ENCODE measurements at places on chromosomes 13 and 19.

DNA sequence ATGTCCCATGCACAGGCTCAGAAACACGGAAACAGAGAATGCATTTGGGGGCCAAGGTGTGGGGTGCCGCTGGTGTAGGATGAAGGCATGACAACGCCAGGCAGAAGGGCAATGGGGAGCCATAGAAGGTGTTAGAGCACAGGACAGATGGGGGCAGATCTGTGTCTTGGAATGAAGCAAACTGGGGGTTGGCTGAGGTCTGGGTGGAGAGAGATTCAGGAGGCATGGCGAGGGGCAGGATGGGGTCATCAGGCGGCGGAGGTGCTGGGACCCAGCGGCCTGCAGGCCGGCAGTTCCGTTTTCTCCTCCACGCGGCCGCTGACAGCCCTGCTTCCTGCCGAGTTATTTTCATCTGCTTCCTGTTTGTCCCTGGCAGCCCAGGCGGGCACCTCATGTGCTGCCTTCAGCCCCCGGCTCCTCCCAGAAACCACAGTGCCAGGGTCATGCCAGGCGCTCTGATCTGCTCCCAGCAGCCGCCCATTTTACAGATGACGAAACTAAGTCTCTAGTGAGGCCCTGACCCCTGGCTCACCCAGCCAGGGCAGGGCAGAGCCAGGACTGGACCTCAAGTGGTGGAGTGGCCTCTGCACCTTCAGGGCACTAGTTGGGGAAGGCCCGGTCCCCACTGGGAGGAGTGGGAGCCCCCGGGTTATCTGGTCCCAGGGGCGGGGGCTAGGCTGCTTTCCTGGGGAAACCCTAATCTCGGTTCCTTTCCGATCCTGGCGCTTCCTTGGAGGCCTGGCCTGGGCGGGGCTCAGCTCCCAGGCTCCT is 2.2 kb downstream of the ARHGAP45 start:
- DNase-seq = no peak

- DNase-seq = no peak
These were observed 44.1 kb downstream of the KCTD15 start for GRCh38 chr19:33840783-33841182.

- no peak for DNase-seq
These were observed 10.4 kb upstream of the PLA2G4C start for GRCh38 chr19:48121066-48121465.

GRCh38 chr19:54439174-54439851 is 9.7 kb upstream of the LENG8 start:
- DNase-seq = no peak

- DNase-seq = no peak
These were observed 46.4 kb downstream of the VWA8 start for GRCh38 chr13:41914552-41914951.

DNA sequence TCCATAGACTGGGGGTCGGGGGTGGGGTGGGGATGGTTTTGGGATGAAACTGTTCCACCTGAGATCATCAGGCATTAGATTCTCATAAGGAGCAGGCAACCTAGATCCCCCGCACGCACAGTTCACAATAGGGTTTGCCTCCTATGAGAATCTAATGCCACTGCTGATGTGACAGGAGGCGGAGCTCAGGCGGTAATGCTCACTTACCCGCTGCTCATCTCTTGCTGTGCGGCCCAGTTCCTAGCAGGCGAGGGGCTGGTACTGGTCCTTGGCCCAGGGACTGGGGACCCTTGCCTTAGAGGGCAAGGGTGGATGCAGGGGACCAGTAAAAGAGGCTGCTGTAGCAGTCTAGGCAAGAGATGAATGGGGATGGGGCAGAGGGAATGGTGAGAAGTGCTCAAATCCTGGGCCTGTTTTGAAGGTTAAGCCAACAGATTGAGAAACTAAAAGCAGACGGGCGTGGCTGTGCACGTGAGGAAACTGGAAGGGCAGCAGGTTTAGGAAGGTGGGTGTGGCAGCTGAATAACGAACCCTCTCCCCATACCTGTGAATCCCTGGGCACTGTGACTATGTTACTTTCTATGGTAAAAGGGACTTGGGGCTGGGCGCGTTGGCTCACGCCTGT is 1.5 kb upstream of the ERICH4 start:
- no peak for DNase-seq

DNA sequence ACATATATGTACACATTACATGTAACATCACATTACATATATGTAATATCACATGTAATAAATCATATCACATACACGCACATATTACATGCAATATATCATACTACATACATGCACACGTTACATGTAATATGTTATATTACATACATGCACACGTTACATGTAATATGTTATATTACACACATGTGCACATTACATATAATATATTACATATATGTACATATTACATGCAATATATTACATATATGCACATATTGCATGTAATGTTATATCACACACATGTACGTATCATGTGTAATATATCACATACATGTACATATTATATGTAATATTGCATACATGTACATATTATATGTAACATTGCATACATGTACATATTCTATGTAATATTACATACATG is 77.6 kb downstream of the GADD45B start:
- DNase-seq = no peak

GRCh38 chr13:114015969-114016295 is 42.1 kb upstream of the C13orf46 start:
- no peak for DNase-seq

- no peak for DNase-seq
These were observed 136.9 kb downstream of the USP12 start for GRCh38 chr13:27034678-27035111.

GRCh38 chr13:107138486-107138885 is 570.5 kb upstream of the ARGLU1 start:
- DNase-seq = peak; percentile 1

GRCh38 chr13:110042253-110042950 is 256.0 kb upstream of the IRS2 start:
- DNase-seq = no peak

- no peak for DNase-seq
These were observed 61.7 kb downstream of the COLGALT1 start for GRCh38 chr19:17616961-17617806.

DNA sequence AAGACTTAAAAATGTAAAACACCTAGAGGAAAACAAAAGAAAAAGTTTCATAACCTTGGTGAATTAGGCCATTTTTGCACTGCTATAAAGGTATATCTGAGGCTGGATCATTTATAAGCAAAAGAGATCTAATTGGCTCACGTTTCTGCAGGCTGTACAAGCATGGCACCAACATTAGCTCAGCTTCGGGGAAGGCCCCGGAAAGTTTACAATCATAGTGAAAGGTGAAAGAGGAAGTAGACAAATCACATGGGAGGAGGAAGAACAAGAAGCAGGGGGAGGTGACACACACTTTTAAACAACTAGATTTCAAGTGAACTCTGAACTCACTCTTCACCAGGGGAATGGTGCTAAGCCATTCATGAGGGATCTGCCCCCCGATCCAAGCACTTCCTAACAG is 1358.5 kb upstream of the PCDH9 start:
- no peak for DNase-seq

DNA sequence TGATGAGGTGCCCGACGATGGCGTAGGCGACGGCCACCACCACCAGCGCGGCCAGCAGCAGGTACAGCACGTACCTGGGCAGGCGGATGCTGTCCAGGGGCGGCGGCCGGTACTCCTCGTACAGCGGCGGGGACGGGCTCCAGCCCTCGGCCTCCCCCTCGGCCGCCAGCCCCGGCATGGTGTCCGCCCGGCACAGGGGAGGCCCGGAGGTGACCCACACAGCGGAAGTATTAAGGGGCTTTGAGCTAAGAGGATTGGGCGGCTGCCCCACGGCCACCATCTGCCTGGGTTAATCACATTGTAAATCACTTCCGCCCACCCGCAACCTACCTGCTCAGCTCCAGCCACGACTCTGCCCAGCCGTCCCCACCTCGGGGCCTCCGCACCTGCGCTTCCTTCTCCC is at the start of gene SMIM44:
TSS of gene SMIM44 (minus strand) at position 216 of the 403 bp plus-strand sequence. CDS start at position 178, 38 bp downstream.
- DNase-seq = no peak

- DNase-seq = no peak
These were observed 5.4 kb downstream of the TM9SF2 start for GRCh38 chr13:99506634-99507033.

DNA sequence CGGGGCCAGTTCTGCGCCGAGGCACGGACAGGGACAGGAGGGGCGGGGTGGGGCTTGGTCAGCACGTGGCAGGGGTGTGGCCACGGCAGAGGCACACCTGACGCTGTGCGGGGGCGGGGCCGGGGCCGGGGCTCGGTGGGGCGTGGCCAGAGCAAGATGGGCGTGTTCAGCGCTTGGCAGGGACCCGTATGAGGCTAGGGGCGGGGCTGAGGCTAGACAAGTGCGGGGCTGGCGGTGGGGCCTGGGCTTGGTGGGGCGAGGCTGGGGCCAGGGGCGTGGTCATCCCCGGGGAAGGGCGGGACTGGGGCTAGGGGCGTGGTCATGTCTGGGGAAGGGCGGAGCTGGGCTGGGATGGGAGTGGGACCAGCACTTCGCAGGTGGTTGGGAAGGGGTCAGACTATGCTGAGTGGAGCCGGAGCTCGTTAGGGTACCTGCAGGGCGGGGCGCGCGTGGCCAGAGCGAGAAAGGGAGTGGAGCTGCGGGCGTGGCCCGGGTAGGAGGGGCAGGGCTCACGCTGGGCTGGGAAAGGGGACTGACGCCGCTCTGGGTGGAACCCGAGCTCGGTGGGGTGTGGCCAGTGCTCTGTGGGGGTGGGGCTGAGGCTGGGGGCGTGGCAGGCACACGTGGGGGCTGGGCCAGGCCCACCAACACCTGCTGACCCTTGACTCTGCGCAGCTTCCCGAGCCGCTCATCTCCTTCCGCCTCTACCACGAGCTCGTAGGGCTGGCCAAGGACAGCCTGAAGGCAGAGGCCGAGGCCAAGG is 12.8 kb downstream of the POLR2E start:
- no peak for DNase-seq

DNA sequence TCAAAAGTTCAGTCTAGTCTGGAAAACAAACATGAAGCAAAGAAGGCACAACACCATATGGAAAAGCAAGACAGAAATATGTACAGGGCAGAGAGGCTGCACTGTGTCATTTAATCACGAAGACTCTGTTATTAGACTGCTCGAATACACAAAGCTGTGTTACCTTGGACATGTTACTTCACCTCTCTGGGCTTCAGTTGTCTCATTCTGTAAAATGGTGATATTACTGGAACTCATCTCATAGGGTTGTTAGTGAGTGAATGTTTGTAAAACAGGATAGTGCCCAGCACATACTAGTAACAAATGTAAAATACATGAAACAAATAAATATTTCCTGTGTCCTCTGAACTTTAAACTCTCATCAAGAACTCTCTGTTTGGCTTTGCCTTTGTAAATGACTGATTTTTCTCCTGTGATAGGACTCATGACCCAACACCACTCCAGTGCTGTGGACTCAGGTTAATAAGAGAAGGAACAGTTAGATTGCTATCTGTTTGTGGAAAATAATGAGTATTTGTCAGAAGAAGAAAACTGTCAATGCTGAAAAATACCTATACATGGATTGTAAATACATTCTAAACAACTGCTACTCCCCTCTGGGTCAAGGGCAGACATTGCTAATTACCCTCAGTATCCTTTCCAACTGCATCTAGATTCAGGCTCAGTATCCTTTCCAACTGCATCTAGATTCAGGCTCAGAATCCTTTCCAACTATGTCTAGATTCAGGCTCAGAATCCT is 62.3 kb downstream of the ZIC5 start:
- no peak for DNase-seq

- DNase-seq = no peak
These were observed 430.7 kb upstream of the ARGLU1 start for GRCh38 chr13:106998664-106999063.

DNA sequence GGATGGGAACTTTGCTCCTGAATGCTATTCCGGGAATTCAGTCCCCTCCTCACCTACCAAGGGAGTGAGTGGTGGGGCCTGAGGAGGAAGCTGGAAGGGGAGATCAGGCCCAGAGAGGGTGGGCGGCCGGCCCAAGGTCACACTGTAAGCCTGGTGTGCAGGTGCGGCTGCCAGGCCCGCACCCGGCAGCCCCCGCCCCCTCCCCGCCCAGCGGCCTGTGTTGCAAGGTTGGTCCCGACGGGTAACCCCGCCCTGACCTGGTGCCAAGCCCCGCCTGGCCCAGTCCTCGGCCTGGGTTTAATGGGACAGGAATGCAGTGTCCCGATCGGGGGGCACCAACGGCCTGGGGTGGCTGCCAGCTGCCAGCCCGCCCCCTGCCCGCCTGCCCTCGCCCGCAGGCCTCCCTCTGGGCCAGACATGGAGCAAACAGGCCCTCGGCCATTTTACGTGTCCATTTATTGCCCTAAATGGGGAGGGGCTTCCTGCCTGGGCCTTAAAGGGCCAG is 5.5 kb downstream of the ZBTB7A start:
- no peak for DNase-seq

GRCh38 chr19:4018140-4018613 is 10.6 kb downstream of the PIAS4 start:
- peak; percentile 62 for DNase-seq

GRCh38 chr13:34833562-34834182 is 108.4 kb upstream of the NBEA start:
- no peak for DNase-seq

DNA sequence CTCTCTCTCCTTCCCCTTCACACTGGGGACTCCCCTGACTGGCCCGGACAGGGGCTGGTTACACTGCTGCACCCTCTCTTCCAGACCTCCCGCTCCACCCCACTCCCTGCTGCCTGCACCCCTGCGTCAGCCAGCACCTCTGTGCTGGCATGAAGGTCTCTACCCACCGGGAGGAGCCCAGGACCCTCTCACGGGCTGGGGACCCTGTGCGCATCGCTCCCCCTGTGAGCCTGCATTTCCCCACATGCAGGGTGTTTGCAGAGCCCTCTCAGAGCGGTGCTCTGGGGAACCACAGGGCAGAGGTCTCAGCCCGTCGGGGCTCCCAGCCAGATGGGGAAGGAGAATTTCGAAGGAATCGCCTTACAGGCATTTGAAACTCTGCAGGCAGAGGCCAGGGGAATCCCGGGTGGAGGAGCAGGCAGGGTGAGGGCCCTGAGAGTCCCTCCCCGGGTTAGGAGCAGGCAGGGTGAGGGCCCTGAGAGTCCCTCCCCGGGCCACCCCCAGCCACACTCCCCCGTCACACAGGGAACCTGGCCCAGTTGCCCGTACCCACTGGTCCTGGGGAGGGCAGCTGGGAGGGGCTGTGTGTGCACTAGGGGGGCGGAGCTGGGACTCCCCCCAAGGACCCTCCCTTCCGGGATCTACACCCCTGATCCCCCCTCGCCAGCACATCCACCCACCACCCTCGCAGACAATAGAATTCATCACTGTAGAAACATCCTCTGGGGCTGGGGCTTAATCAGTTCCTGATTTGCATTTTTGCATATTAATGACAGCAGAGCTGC is 16.3 kb upstream of the TCF3 start:
- DNase-seq = no peak

DNA sequence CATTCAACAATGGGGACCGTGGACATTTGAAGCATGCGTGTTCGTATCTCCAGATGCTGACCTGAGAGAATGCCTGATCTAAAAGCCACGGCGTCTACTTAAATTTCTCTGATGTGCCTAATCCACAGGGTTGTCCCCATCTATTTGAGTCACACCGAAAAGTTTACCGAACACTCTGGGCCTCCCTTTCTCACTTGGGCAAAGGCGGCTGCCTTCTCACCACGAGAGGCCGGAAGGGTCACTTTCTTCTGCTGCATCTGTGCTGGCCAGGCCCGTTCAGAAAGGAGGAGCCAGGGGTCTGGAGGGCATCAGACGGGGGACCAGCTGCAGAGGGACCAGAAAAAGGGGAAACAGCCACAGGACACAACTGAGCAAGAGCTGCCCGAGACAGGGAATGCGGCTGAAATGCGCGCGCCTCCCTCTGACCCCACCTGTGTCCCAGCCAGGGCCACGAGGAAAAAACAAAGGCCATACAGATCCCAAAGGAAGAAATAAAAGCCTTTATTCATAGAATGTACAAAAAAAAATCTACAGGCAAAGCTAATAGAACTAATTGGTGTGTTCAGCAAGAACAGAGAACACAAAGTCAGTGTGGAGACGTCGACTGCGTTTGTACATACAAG is 71.3 kb upstream of the C13orf46 start:
- no peak for DNase-seq
